ENCODE measurements at places on chromosomes 2 and 18. TPM values are rescaled to one million over a fixed set of nuclear protein-coding genes. Genes with fewer than 3 reads are reported as not detected.
A peak's percentile ranks its signal among the peaks of the same experiment; 100 is the strongest.

The CFAP210 gene
- total RNA-seq = not detected

- no peak for DNase-seq
- H3K27me3 ChIP-seq = peaks cover 24% of the 10 kb centered on the region
- H3K27ac ChIP-seq = no peak overlapping the region
- H3K36me3 ChIP-seq = no peaks in the 10 kb centered on the region
Observed at GRCh38 chr18:49985236-49985635, 171.9 kb upstream of the ACAA2 start.

The SPC25 gene
- 0.60 TPM for total RNA-seq

GRCh38 chr2:42835577-42836371 lies 43.4 kb upstream of the HAAO start:
- H3K36me3 ChIP-seq = no peaks in the 10 kb centered on the region
- no peak for DNase-seq
- no peaks in the 10 kb centered on the region for H3K27me3 ChIP-seq
- peak overlapping the region; percentile 80 for H3K27ac ChIP-seq

DNA sequence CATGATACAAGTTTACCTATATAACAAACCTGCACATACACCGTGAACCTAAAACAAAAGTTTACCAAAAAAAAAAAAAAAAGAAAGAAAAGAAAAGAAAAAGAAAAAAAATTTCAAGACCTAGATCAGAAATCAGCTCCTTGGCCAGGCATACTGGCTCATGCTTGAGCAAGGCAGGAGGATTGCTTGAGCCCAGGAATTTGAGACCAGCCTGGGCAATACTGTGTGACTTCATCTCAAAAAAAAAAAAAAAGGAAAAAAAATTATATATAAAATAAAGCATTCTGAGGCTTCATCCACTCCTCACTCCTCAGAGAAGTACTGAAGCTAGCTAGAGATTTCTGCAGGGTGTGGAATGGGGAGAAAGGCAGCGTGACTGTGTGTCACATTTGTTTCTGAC lies 11.8 kb upstream of the PROC start:
- H3K4me1 ChIP-seq = peaks cover 48% of the 10 kb centered on the region
- no peaks in the 10 kb centered on the region for H3K36me3 ChIP-seq
- no peak overlapping the region for H3K27ac ChIP-seq
- H3K27me3 ChIP-seq = no peaks in the 10 kb centered on the region

DNA sequence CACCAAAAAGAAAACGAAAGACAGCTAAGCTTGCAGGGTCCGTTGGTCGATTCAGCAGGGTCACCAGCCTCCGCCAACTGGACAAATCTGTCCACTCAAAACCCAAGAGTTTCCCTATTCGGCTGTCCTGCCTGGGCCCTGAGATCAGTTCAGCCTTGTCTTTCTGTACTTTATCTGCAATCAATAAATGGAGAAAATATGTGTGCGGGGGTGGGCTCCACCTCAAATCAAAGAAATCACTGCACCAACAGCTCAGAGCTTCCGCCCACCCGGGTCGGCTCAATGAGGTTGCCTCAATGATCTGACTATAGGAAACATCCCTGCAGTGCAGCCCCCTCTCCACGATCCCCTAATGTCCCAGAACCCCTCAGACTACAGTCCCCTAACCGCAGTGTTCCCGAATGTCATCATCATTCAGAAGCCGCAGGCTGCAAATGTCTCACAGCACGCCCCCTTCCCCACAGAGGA lies 447 bp downstream of the GGCX start:
- H3K36me3 ChIP-seq = peaks cover 29% of the 10 kb centered on the region
- H3K4me1 ChIP-seq = peaks cover 35% of the 10 kb centered on the region
- no peaks in the 10 kb centered on the region for H3K27me3 ChIP-seq
- DNase-seq = no peak
- peak overlapping the region; percentile 95 for H3K27ac ChIP-seq
- H3K4me3 ChIP-seq = peak overlapping the region; percentile 83

DNA sequence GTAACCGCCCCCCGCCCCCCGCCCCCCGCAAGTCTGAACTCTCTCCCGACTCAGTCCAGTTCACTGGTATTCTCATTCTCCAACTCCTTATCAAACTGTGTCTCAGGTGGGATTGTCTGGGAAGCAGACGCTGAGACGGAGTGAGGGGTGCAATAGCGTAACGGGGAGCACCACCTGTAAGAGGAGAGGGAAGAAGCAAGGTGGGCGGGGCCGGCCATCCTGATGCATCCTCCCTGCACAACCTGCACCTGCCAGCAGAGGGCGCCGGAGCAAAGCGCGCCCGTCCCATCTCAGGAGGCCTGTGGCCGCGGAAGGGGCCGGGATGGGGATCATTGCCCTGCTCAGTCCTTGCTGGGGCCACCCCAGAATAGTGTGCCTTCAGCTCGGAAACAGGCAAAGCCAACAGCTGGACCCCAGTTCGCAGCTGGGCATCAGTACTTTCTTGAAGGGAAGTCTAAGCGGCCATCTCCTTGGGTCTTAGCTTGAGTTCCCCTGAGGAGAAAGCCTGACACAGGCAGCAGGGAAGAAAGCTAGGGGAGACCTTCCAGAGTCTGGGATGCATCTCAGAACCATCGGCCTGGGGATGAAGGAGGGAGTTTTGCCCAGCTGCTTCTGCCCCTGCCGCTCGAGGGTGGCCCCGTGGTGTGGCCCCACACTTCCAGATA lies 208.0 kb downstream of the TFCP2L1 start:
- DNase-seq = peak; percentile 64
- H3K4me1 ChIP-seq = peaks cover 3% of the 10 kb centered on the region
- no peak overlapping the region for H3K27ac ChIP-seq
- peaks cover 83% of the 10 kb centered on the region for H3K27me3 ChIP-seq
- H3K4me3 ChIP-seq = no peak overlapping the region

The APCDD1 gene
- total RNA-seq = 38.0 TPM

GRCh38 chr2:26805241-26805676 lies 19.4 kb downstream of the CENPA start:
- H3K4me3 ChIP-seq = no peak overlapping the region
- H3K4me1 ChIP-seq = no peaks in the 10 kb centered on the region
- DNase-seq = no peak
- no peaks in the 10 kb centered on the region for H3K36me3 ChIP-seq

- no peaks in the 10 kb centered on the region for H3K27me3 ChIP-seq
- no peak overlapping the region for H3K27ac ChIP-seq
- no peak overlapping the region for H3K4me3 ChIP-seq
- H3K4me1 ChIP-seq = no peaks in the 10 kb centered on the region
- H3K36me3 ChIP-seq = peaks cover 70% of the 10 kb centered on the region
Observed at GRCh38 chr2:134943540-134943939, 24.9 kb downstream of the CCNT2 start.

DNA sequence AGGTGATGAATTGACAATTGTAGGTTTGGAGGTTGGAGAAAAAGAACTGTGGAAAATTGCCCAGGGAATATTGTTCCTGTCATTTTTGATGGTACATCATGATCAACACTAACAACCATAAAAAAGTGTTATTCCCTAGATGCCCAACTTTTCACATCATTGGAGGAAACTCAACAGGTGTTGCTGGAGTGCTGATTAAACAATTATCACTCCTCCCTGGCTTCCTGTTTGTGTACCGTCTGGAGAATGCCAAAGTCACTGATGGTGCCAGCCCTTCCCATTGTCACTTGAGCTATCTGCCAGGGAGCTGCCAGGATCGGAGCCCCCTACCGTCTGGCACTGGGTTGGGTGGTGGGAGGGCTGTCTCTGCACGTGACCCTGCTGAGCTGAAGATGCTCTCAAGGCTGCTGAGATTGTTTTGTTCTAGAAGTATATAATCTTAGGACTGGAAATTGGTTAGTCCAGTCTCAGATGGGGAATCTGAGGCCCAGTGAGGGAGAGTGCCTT lies 156.9 kb downstream of the PRKCE start:
- no peaks in the 10 kb centered on the region for H3K27me3 ChIP-seq
- peaks cover 33% of the 10 kb centered on the region for H3K4me1 ChIP-seq
- H3K36me3 ChIP-seq = no peaks in the 10 kb centered on the region
- DNase-seq = no peak
- no peak overlapping the region for H3K4me3 ChIP-seq
- H3K27ac ChIP-seq = no peak overlapping the region

DNA sequence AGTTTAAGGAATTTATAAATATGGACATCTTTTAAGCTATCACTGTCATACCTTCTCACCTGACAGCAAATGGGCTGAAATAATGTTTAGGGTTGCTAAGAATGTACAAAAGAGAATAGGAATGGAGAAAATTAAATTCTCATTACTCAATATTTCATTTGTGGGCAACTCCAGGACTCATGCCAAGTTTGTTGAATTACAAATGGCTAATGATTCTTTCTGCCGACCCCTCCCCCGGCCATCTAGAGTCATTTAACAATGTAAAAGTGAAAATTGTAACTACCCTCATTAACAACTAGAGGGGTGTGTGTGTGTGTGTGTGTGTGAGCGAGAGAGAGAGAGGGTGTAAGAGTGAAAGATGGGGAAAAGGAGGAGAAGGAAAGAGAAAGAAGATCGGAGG lies 708.5 kb upstream of the FAM98A start:
- H3K36me3 ChIP-seq = no peaks in the 10 kb centered on the region
- H3K27ac ChIP-seq = no peak overlapping the region
- H3K4me1 ChIP-seq = no peaks in the 10 kb centered on the region
- H3K4me3 ChIP-seq = no peak overlapping the region
- no peaks in the 10 kb centered on the region for H3K27me3 ChIP-seq
- DNase-seq = no peak

DNA sequence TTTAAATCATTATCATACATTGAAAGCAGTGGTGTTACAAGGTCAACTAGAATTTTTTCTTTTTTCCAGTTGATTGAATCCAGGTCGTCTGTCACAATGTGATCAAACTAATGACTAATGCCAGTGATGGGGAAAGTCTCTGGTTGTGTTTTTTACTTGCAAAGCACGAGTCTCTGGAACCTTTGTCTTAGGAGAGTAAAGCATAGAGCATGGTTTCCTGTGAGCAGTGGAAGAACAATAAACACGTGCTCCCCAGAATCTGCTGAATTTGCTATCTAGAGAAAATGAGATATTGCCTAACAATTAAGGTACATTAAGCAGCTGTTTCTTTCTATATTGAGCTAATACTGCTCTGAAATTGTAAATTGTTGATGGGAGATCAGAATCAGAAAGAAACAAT lies 1332.4 kb upstream of the TMEFF2 start:
- H3K36me3 ChIP-seq = no peaks in the 10 kb centered on the region
- H3K4me3 ChIP-seq = no peak overlapping the region
- H3K27me3 ChIP-seq = no peaks in the 10 kb centered on the region
- no peak overlapping the region for H3K27ac ChIP-seq

- no peak overlapping the region for H3K27ac ChIP-seq
- no peak for DNase-seq
- H3K36me3 ChIP-seq = no peaks in the 10 kb centered on the region
- no peaks in the 10 kb centered on the region for H3K27me3 ChIP-seq
- H3K4me1 ChIP-seq = no peaks in the 10 kb centered on the region
- H3K4me3 ChIP-seq = no peak overlapping the region
Observed at GRCh38 chr2:1618974-1619373, 125.3 kb downstream of the PXDN start.
